ENCODE measurements at places on chromosomes 16 and 17.

DNA sequence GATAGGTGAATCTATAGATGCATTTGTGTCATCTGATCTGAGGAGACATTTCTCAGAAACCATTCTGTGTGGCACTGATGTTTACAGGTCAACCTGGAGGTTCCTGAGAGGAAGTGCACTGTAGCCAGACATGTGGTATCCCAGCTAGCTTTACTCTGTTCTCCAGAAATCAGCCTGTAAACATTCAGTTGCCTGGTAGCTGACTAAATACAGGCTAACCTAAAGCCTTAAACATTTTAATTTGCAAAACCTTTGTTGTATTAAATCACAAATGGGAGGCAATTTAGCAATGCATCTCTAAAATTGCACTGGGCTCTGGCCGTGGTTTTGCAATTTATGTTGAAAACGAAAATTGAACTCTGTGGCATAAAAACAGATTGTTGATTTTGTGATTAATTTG is 207.6 kb downstream of the FTO start:
- DNase-seq, result no peak

GRCh38 chr16:57798953-57799599 is 3.2 kb downstream of the KIFC3 start:
- DNase-seq, result no peak

- DNase-seq, result no peak
These were observed 21.4 kb upstream of the NKD1 start for GRCh38 chr16:50526796-50527195.

GRCh38 chr17:63222655-63223054 is 223.5 kb downstream of the CYB561 start:
- no peak for DNase-seq

- no peak for DNase-seq
These were observed 6.7 kb downstream of the CLEC16A start for GRCh38 chr16:10951026-10951425.

DNA sequence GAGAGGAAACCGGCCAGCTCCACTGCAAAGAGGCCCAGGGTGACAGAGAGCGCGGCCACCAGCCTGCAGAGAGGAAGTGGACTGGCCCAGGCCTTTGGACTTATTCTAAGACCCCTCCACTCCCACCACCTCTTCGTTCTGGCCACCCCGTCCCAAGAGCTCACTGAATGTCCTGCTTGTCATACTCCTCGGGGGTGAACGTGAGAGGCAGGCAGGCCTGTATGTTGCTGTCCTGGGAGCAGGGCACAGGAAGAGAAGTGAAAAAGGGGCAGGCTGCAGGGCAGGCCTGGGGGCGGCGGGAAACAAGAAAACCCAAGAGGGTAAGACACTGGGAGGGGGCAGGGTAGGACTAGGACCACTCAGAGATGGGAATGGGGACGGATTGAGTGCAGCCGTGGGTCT is 384 bp downstream of the TMEM107 start:
- no peak for DNase-seq

DNA sequence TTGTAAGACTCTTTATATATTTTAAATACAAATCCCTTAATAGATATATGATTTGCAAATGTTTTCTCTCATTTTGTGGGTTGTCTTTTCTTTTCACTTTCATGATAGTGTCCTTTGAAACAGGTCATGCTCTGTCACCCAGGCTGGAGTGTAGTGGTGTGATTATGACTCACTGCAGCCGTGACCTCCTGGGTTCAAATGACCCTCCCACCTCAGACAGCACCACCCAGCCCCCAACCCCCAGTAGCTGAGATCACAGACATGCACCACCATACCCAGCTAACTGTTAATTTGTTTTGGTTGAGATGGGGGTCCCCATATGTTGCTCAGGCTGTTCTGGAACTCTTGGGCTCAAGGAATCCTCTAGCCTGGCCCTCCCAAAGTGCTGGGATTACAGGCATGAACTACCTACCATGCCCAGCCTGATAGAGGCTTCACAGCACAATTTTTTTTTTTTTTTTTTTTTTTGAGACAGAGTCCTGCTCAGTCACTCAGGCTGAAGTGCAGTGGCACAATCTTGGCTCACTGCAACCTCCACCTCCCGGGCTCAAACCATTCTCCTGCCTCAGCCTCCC is 18.5 kb upstream of the TMIGD1 start:
- DNase-seq, result no peak

- DNase-seq, result no peak
These were observed at the start of gene CCL15 for GRCh38 chr17:36001110-36001771. CCL15 (minus strand) TSS chr17:36001553; CDS start chr17:36001492, 61 bp downstream.

GRCh38 chr17:47745037-47745380 is 12.0 kb downstream of the TBX21 start:
- DNase-seq, result no peak

DNA sequence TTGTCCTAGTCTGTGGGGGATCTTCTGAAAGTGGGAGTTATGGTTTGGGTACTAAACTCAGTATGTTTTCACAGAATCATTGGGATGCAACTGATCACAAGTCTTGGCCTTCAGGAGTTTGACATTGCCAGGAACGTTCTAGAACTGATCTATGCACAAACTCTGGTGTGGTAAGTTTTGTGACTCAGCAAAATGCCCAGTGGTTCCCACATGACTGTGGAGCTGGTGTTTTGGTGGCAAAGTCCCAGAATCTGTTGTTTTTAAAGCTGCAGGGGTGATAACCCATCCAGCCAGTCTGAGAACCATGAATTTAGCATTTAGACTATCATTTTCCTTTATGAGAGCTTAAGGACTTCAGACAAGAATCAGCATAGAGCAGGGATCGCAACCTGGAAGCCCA is 40.6 kb downstream of the GDE1 start:
- DNase-seq, result no peak

DNA sequence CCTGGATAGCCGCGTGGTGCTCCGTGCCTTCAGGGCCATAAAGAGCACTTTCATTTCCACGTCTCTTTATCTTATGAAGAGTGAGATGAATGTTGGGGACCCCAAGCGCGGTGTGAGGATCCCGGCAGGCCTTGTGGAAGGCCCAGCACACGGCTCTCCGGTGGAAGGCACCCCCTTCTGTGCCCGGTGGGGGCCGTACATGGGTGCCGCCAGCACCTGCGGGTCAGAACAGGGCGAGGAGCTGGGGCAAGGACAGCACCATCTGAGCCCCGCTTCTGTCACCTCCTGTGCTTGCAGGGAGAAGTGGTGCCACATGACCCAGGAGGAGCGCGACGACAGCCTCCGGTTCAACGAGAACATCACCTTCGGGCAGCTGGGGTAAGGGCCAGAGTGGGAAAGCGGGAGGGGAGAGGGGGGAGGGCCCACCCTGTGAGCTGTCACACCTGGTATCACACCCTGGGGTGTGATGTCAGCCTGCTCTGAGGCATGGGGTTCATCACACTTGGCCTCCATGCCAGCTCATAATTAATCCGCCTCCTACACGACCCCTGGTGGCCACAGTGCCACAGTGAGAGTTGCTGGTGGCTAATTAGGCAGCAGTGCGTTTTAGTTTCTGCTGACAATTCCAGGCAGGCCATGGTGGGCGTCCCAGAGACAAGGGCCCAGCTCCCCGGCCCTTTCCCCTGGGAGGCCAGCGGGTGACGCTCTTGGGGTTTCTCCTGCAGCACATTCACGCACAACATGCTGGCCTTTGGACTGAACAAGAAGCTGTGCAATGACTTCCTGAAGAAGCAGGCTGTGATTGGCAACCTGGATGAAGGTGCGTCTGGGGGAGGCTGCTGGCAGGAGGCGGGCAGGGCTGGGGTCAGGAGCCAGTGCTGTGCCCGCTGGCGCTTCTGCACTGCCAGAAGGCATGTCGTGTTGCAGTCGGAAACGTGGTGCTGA is 25.7 kb downstream of the CIBAR2 start:
- DNase-seq, result peak; percentile 83

- peak; percentile 5 for DNase-seq
These were observed 2.3 kb upstream of the SHISA6 start for GRCh38 chr17:11238705-11239104.

GRCh38 chr16:28845293-28845692 is 855 bp downstream of the TUFM start:
- peak; percentile 73 for DNase-seq

- DNase-seq, result no peak
These were observed 144.7 kb upstream of the CHMP6 start for GRCh38 chr17:80846932-80847331.

GRCh38 chr17:81033535-81034167 is 1.3 kb upstream of the BAIAP2 start:
- DNase-seq, result peak; percentile 67

GRCh38 chr17:83079766-83080578 is 563 bp downstream of the METRNL start:
- DNase-seq, result no peak

- no peak for DNase-seq
These were observed 92.2 kb downstream of the TNFRSF13B start for GRCh38 chr17:16879686-16880085.

DNA sequence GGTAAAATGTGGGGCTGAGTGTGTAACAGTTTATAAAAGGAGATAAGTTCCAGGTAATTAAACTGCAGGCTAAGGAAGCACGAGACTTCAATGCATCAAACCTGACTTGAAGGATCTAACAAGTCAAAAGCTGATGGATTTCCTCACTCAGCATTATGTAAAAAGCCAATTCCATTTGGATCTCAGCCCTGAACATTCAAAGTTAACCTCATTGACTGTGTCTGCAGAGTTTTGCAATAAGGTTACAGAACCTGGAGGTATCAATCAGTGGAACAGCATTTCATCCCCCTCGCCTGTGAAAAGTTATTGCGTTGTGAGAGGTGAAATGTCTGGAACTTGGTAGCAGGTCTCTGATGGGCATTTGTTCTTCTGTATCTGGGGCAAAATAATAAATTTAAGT is 317.8 kb downstream of the GRIN2A start:
- DNase-seq, result no peak

DNA sequence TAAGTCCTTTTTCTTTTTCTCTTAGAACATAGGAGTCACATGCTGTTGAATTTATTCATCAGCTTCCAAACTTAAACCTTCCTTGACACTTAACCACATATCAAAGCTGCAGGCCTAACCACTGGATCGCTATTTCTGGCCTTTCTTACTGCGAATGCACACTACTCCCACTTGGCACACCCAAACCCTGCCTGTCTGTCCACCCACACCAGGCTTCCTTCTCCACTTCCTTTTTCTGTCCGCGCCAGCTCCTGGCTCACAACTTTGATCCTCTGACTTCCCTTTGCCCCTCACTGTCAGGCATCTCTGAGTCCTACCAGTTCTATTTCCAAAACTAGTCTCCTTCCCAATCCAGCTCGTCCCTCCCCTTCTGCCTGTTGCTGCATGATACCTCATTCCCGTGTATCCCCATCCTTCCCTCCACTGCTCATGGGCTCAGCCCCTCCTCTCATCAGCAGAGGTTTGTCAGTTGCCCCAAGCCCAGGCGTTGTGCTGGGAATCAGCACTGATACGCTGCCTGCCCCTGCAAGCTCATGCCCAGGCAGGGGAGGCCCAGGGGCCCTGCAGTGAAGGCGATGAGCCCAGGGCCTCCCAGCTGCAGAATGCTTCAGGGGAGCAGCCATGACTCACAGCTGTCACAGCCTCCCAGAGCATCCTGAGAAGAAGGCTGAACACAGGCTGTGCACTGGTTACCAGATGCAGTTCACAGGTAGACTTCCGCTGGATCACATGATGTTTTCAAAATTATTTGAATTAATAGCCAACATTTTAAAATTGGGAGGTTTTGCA is 179.8 kb downstream of the KATNIP start:
- peak; percentile 94 for DNase-seq

- DNase-seq, result peak; percentile 91
These were observed 68.1 kb downstream of the GSG1L start for GRCh38 chr16:27995378-27995777.

GRCh38 chr17:27760069-27760885 is 40.1 kb downstream of the NOS2 start:
- DNase-seq, result peak; percentile 76

DNA sequence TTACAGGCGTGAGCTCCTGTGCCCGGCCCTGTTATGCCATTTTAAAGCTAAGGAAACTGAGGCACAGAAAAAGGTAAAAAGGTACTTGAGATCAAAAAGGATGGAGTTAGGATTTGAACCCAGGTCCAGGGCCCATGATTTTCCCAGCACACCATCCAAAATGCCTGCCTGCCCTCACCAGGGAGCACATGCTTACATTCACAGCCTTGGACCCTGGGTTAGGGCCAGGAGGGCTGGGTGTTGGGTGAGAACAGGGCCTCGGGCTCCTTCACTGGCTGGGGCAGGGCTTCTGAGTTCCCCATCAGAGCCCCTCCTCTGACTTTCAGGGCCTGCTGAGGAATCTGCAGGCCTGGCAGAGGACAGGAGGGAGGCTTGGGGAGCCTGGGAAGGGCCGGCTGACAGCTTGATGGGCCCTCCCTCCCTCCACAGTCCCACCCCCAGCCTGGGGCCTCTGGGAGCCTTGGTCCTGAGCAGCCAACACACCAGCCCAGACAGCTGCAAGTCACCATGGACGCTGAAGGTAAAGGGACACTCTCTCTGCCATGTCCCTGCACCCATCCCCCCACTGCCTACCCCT is at the start of gene QPRT:
TSS of gene QPRT (plus strand) at position 490 of the 577 bp plus-strand sequence. CDS start at position 508, 18 bp downstream.
- DNase-seq, result peak; percentile 73

GRCh38 chr17:74566132-74566753 is 1.1 kb downstream of the CD300H start:
- DNase-seq, result peak; percentile 54
